Stimulated activated CD8-positive, alpha-beta memory T cell treated with anti-CD3 and anti-CD28 coated beads, Interleukin-15, amount 100 ng/mL, for 24 hours (primary cell): ENCODE measurements at places on chromosomes 16 and 17.

DNA sequence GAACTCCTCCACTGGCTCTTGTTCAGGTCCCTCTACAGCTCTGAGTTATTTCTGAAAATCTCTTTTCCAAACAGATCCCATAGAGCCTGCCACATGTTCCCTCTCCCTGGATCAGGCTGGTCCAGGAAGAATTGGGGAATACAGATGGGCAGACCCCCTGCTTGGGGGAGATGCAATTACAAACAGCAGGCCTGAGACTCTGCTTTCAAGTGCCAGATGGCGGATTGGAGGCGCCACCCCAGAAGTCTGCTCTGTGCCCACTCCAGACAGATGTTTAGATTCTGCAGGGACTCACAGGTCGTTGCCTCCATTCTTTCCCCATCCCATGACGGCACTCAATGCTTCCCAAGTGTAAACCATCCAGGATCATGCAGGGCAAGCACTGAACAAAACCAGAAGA, 316.6 kb downstream of the SLC39A11 start:
- DNase-seq, result no peak

- no peak for DNase-seq
Observed at GRCh38 chr17:1039511-1040215, 42.7 kb downstream of the TIMM22 start.

DNA sequence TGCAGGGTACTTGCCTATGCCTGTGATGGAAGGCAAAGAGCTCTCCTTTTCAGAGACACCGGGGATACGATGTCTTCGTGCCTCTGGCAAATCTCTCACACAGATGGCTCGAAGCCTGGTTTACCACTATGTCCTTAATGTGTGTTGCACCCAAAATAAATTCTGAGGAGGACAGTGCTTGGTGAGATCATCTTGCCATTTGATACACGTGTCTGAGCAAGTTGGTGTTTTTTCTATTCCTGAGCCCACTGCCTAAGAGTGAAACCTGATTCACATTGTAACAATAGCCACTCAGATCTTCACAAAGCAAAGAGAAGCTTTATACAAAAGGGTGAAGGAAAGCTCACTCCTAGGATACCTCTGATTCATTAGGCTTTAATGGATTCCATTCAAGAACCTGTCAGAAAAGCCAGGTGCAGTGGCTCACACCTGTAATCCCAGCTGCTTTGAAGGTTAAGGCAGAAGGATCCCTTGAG, 33.1 kb upstream of the AKAP1 start:
- no peak for DNase-seq

DNA sequence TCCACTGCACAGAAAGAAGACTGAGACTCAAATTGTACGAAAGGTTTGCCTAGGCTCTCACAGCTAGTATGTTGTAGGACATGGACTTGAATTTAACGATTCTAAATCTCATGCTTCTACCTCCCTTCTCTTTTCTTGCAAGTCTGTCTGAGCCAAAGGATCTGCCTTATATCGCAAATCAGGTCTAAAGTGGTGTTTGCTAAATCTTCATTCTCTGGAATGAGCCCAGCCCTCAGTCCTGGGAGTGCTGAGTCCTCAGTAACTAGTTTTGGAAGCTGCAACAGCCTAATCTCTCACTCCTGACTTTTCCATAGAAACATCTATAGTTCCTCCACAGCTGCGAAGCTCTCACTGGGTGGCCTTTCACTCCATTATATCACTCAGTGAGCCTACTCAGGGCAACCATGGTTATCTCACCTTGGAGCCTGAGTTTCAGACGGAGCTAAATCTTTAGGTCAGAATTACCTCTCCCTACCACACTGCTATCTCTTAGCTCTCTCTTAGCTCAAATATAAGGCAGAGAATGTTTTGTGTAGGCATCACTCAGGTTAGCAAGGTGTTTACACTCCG, 575.5 kb upstream of the C16orf82 start:
- no peak for DNase-seq

DNA sequence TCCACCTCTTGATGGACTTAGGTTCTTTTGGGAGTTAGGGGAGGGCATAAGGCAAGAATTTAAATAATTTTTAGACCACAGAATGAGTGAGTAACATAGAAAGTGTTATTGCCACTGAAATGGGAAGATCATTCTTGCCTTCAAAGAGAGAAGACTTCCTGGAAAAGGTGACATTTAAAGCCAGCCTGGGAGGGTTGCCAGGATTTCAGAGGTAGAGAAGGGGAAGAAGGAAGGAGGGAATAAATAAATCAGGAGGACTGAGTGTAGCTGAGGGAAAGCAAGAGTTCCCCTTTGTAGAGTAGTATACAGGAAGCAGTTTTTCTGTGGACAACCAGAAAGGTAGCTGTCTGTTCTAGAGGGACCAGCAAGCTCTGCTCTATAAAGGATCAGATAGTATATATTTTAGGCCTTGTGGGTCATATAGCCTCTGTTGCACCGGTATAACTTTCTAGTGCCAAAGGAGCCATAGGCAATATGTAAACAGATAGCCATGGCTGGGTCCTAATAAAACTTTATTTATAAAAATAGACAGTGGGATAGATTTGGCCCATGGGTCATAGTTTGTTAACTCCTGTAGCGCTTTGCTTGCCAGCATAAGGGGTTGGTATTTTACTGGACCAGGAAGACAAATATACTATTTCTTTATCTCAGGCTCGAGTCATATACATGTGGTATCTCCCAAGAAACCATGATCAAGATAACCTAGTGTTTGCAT, 147.2 kb upstream of the CACNG5 start:
- no peak for DNase-seq

DNA sequence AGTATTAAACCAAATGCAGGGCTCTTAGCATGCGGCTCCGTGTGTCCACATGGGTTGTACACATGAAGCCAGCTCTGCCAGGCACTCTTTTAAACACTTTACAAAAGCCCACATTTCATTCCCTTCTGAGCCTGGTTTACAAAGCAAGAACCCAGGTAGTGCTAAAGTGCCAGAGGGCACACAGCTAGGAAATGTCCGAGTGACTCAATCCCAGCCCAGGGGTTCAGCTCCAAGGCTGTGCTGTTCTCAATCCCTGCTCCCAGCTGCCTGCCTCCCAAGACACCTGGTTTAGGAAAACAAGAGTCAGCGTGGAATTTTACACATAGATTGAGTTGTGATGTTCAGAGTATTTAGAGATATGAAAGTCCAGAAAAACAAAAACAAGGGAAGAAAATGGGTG, 13.3 kb upstream of the DCAF7 start:
- DNase-seq, result no peak

DNA sequence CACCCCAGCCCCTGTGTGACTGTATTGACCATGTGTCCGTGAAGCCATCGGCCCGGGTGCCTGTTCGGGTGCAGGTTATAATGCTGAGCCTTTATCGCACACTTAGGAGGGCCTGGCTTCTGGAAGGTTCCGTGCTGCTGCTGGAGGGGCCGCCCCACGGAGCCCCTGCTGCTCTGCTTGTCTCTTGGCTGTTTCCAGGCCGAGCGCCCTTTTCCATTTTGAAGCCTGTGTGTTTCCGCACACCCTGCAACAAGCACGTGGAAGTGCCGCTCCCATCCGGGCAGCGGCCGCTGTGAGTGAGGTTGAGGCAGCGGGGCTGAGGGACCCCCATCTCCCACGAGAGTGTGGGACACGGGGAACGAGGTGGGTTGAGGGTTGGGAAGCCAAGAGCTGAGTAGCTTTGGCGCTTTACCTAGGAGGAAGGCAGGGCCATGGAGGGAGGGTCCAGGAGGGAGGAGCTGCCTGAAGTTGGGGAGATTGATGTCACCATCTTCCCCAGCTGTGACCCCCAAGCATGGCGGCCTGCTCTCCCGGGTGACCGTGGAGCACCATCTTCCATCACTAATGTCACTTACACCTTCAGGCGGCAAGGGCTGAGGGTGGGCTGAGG, 200.1 kb upstream of the GSE1 start:
- no peak for DNase-seq

DNA sequence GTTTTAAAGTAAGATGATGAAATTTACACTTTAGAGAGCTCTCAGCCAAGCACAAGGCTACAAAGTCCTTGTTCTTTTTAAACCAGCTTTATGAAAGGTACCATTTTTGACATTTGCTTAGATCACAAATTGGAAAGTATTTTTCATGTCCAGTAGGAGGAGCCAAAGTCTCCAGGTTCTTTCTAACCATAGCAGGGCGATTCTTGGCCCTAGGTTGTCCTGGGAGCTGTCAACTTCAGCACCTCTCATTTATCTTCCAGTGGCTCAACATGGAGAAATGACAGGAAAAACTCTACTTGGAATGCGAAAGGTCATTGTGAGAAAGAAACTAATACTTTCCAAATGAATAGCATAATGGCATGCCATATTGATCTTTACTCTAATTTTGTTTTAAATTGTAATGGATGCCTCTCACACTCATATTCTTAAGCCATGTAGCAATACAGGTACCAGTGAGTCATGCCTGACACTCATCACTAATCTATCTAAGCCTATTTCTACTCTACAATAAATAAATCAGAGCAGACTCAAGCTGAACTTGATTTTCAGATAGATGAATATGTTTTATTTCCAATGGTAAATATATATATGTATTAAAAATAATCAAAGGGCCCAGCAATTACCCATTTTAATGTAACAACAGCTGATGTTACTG, 919.1 kb upstream of the EEF2KMT start:
- DNase-seq, result no peak

GRCh38 chr16:27677263-27677662, 127.3 kb downstream of the KATNIP start:
- no peak for DNase-seq
